ENCODE measurements at places on chromosomes 12 and 14. TPM values are rescaled to one million over a fixed set of nuclear protein-coding genes. Genes with fewer than 3 reads are reported as not detected.

The SMIM41 gene
- polyA plus RNA-seq = not detected

The KLRC2 gene
- polyA plus RNA-seq = not detected

The ST8SIA1 gene
- polyA plus RNA-seq = not detected

The PLEKHD1 gene
- polyA plus RNA-seq = not detected

The GYS2 gene
- polyA plus RNA-seq = not detected

The TPPP2 gene
- not detected for polyA plus RNA-seq

The STON2 gene
- 2.1 TPM for polyA plus RNA-seq

The RNF212B gene
- polyA plus RNA-seq = not detected

The SSTR1 gene
- not detected for polyA plus RNA-seq

The GDF11 gene
- polyA plus RNA-seq = 0.09 TPM

The SERPINA12 gene
- polyA plus RNA-seq = not detected

The PLBD1 gene
- 876 TPM for polyA plus RNA-seq

The PTPRR gene
- not detected for polyA plus RNA-seq

The PPP4R4 gene
- 0.17 TPM for polyA plus RNA-seq

The RNASE7 gene
- not detected for polyA plus RNA-seq

The PRIMA1 gene
- polyA plus RNA-seq = not detected

The TMCC3 gene
- 3.4 TPM for polyA plus RNA-seq

The HOXC6 gene
- polyA plus RNA-seq = not detected

The ATG101 gene
- 26.4 TPM for polyA plus RNA-seq

The SPIC gene
- polyA plus RNA-seq = not detected

The FGF6 gene
- polyA plus RNA-seq = not detected

The SERPINA3 gene
- not detected for polyA plus RNA-seq

The PRKD1 gene
- not detected for polyA plus RNA-seq

The ASB2 gene
- 0.25 TPM for polyA plus RNA-seq

The CLEC9A gene
- not detected for polyA plus RNA-seq

The MDGA2 gene
- polyA plus RNA-seq = not detected

The CACNA2D4 gene
- polyA plus RNA-seq = 98.1 TPM

The RFX4 gene
- polyA plus RNA-seq = not detected

The SDR9C7 gene
- polyA plus RNA-seq = not detected

The P2RX2 gene
- not detected for polyA plus RNA-seq

The SPPL3 gene
- 14.5 TPM for polyA plus RNA-seq

The MYH6 gene
- not detected for polyA plus RNA-seq

The SIX6 gene
- polyA plus RNA-seq = not detected

The DCD gene
- not detected for polyA plus RNA-seq

The SERPINA6 gene
- polyA plus RNA-seq = not detected

The NDUFA12 gene
- 286 TPM for polyA plus RNA-seq

The TEX52 gene
- polyA plus RNA-seq = not detected

The FOXN3 gene
- 38.7 TPM for polyA plus RNA-seq

The AKAP3 gene
- not detected for polyA plus RNA-seq

The ANKS1B gene
- not detected for polyA plus RNA-seq

The NRIP2 gene
- not detected for polyA plus RNA-seq

The SERPINA9 gene
- polyA plus RNA-seq = not detected

The OR4E2 gene
- not detected for polyA plus RNA-seq

The ATXN3 gene
- 4.9 TPM for polyA plus RNA-seq

The TDRD9 gene
- polyA plus RNA-seq = 4.3 TPM

The PTPRO gene
- polyA plus RNA-seq = 3.1 TPM

The TMEM30B gene
- polyA plus RNA-seq = not detected

The RAD51AP1 gene
- 1.4 TPM for polyA plus RNA-seq

The HOXC5 gene
- not detected for polyA plus RNA-seq

The BCL11B gene
- 0.01 TPM for polyA plus RNA-seq

The KCNC2 gene
- not detected for polyA plus RNA-seq

The CCDC198 gene
- polyA plus RNA-seq = not detected

The SIX1 gene
- polyA plus RNA-seq = not detected

The ESYT1 gene
- polyA plus RNA-seq = 73.1 TPM

The ASIC1 gene
- polyA plus RNA-seq = not detected

The TMTC1 gene
- polyA plus RNA-seq = 1.2 TPM

The WNT1 gene
- not detected for polyA plus RNA-seq

The TOMM20L gene
- polyA plus RNA-seq = not detected
